Iris pigment epithelial cell (primary cell): ENCODE measurements at places on chromosomes 16 and 17.
A peak's percentile ranks its signal among the peaks of the same experiment; 100 is the strongest.

DNA sequence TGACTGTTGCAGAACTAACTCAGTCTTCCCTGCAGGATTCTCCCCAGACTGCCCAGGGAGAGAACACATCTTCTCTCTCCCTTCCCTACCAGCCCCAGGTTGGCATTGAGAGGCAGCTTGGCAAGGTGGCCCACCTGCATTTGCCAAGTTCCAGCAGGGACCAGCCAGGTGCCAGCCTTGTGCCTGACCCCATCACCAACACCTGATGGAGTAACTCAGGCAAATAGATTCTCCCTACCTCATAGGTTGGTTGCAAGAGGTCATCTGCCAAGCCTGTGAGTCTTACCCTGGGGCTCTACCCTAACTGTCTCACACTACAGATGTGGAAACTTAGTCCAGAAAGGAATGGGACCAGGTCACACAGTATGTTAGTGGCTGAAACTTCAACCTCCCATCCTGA, 20.4 kb downstream of the BEAN1 start:
- DNase-seq: no peak

DNA sequence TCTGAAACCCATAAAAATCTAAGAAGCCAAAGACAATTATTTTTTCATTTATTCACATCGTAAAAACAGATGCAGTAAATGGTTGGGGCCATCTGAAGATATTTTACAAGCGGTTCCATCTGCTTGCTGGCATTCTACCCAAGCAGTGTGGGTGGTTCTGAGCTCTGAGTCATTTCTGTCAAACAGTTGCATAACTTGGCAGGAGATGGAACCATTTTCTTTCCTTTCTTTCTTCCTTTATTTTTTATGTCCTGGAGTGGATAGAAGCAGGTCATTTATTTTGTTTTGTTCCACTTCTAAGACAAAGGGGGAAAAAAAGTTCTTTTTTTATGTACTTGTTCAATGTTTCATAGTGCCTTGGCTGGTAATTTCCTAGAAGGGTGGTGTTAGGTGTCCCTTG, 1151.9 kb upstream of the GOT2 start:
- DNase-seq: peak; percentile 34

GRCh38 chr17:61323909-61324868, 75.5 kb upstream of the TBX2 start:
- peak; percentile 66 for DNase-seq

DNA sequence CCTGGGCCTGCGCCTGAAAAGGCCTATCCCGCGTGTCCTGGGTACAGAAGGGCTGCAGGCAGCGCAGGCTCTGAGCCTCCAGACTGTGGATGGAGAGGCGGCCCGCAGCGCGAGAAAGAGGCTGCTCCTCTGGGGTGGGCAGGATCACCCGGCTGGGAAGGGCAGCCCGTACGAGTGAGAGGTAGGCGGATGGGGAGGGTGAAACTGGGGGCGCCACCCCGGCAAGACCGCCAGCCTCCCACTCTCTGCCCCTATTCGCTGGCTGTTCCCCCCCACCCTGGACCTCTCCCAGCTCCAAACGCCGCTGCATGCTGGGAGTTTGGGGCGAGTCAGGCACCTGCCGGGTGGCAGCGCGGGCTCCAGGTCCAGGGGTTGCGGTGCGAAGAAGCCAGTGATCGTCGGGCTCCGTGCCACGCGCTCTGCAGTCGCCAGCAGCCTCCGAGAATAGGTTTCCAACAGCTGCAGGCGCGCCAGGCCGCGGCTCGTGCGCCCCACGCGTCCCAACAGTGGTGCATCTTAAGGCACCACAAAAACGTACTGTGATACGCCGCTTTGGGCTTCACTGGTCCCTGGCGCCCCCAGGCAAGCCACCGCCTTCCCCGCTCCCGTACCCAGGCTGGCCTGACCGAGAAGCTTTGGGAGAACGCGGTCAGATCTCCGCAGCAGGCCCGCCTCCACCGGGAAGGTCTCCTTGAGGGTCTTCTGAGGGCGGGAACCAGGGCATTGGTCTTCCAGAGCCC, 1.1 kb downstream of the NOXO1 start:
- no peak for DNase-seq

GRCh38 chr16:27819881-27820610, 243.5 kb downstream of the GSG1L start:
- no peak for DNase-seq

GRCh38 chr16:12268606-12269005, 292.1 kb downstream of the SNX29 start:
- no peak for DNase-seq

DNA sequence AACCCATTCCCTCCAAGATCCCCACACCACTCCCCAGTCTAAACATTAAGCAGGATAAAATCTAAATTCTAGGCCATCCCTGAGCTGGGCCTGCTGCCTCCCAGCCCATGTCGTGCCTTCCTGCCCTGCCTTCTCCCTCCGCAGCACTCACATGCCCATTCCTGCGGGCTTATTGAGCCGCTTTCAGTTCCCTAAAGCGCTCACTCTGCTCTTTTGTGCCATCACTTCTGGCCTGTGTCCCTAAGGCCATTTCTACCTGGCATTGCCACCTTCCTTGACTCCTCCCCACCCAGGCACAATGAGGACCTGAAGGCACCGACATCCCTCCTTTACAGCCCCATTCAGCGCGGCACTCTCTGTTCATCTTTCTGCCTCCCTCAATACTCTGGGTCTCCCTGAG, 13.0 kb upstream of the RAB5C start:
- DNase-seq: no peak

DNA sequence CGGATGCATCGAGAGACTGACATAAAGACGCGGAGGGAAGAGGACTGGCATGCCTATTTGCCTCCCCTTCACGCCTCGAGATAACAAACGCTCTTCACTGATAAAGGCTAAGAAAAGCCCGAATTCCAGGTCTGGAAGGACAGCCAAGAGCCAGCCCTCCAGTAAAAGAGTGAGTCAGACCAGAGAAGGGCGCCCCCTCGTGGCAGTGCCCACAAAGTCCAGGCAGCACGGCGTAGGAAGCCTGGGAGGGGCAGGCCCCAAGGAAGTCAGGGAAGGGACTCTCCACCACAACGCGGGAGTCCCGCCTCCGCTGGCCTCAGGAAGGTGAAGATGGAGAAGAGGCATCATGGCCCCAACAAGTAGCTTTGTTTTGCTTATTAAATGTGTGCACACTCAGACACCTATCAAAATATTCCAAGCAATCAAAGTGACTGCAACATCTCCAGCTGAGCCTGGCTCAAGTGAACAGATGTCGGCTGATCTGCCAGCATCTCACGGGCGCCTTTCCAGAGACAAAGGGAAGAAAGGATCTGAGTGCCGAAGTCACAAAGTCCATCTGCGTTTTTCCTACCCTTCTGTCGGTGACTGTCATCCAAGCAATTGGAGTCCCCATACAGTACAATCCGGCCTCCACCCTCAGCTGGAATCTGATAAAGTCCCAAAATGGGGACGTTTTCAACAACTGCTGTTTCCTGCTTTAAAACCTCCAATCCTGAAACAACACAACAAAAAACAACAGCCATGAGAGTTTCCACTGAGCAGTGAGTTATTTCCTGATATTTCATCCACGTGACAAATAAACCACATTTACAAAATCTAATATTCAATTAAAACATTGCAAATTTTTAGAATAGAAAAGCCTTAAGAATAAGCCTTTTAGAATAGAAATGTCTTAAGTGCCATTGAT, 20.4 kb upstream of the SLC38A8 start:
- peak; percentile 75 for DNase-seq

- no peak for DNase-seq
These were observed 516 bp downstream of the SLC16A6 start for GRCh38 chr17:68290268-68290954.
